ENCODE measurements at places on chromosomes 12 and 14.

GRCh38 chr12:114955414-114956014, 271.5 kb upstream of the TBX3 start:
- no peak for DNase-seq

DNA sequence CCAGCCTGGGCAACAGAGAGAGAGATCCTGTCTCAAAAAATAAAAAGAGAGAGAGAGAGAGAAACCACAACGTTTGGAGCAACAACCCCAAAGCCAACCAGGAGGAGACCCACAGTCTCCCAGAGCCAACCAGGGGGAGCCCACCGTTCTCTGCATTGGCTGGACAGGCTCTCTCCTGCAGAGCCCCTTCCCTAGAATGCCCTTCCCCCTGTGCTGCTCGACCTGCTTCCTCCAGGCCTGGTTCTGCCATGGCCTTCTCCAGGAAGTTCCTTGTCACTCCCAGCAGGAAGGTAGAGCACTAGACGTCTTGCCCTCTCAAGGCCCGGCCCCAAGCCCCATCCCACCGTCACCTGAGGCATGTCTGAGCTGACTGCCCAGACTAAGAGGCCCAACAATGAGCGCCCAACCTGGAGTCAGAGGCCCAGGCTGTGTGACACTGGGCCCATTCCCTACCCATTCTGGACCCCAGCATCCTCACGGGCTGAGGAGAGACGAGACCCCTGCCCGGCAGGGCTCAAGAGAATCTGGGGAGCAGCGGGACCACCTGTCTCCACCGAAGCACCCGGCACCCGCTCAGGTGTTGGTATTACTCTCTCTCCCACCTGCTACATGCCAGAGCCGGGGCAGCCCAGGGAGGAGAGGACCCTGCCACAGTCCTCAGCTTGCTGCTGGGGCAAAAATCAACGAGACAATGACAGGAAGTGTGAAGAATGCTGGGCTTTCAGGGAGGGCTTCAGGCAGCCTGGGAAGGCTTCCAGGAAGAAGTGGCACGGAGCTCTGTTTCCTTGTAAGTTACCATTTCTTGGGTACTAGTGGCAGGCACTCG, 61.2 kb downstream of the DIO3 start:
- no peak for DNase-seq

GRCh38 chr12:97960741-97961608, 498.4 kb downstream of the RMST start:
- no peak for DNase-seq

DNA sequence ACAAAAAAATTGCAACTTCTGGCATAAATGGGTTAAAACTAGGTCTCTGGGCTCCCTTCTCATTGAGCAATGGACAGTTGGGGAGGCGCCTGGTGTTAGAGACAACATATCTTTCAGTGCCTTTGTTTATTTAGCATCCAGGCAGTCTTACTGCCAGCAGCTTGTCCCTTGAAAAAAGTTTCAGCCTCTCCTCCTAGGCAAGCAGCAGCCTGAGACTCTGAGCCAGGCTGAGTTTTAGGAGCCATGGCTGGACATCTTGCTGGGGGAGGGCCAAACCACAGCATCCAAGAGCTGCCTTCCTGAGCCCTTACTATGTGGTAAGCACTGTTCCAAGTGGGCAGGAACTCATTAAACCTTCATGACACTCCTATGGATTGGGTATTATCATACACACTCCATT, 10.1 kb upstream of the JDP2 start:
- no peak for DNase-seq

- DNase-seq, result no peak
Observed at GRCh38 chr12:11553871-11554533, 95.5 kb upstream of the ETV6 start.

DNA sequence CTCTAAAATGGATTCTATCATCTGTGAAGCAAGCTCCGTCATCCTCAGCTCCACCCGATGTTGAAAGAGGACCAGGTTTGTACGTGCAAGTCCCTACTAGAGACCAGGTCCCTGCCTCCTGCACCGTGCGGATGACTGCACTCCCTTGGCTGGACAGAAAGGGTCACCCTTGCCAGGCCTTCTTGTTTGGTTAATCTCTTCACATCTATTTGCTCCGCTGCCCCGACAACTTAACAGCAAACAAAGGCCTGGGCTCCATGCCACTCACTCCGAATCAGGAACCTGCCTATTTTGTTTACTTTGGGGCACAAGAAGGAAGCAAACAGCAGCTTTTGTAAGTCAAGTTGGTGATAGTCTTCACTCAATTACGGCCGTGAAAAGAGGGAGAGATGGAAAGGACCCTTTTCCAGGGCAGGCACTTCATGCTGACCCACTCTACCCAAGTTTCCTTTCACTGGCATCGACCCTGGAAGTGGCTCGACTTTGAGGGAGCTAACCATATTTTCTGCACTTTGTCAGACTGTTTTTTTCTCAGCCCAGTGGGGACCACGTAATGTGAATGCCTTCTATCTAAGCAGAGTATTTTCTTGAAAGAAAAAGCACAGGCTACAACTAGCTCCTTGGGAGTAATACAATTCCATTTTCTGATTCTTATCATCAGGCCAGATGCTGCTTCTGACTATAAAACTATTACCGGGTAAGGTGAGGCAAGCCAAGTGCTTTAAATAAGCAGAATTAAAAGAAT, 202.6 kb downstream of the FOXN3 start:
- no peak for DNase-seq

DNA sequence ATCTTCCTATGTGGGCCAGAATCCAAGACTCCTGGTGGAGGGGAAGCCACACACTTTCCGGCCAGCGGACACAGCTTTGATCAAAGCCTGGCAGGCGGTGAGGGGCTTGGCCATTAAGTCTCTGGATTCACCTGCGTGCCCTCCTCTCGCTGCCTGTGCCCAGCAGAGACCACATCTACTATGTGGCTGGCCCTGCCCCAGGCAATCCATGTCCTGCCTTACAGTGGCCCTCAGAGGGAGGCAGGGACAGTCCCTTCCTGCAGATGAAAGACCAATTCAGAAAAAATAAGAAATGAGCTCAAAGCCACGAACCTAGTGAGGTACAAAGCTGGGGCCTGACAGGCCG, 82.7 kb upstream of the GPR68 start:
- no peak for DNase-seq

DNA sequence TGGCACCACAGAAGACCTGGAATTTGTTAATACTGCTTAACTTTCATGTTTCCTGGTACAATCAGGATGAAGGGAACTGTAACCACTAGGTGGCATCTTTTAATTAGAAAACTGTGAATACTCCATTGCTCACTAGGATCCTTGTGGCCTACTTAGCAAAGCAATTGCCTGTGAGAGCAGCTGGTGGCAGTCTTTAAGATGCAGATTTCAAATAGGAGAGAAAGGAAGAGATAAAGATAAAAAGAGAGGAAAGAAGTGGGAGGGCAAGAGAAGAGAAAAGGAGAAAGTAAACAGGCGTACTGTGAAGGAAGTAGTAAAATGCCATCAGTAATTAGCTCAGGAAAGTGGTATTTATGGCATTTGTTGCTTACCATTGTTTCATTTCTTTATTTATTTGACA, 114.5 kb downstream of the RAD51B start:
- no peak for DNase-seq

GRCh38 chr14:59422069-59422881, 42.9 kb downstream of the GPR135 start:
- no peak for DNase-seq

- no peak for DNase-seq
Observed at GRCh38 chr14:80223696-80224465, 12.6 kb upstream of the DIO2 start.

- DNase-seq, result no peak
Observed at GRCh38 chr14:84622357-84622756, 907.6 kb upstream of the FLRT2 start.

DNA sequence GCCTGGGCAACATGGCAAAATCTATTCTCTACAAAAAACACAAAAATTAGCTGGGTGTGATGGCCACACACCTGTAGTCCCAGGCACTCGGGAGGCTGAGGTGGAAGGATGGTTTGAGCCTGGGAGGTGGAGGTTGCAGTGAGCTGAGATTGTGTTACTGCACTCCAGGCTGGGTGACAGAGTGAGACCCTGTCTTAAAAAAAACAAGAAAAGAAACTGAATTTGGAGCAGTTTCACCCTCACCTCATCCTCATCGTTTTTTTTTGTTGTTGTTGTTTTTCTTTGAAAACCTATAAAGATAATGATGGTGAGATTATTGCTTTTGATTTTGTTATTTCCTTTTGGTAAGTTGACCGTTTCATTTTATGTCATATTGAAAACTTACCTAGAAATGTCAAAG, 60.7 kb downstream of the SLC38A6 start:
- DNase-seq, result no peak

GRCh38 chr14:86712727-86713126, 1182.8 kb downstream of the FLRT2 start:
- DNase-seq, result no peak

DNA sequence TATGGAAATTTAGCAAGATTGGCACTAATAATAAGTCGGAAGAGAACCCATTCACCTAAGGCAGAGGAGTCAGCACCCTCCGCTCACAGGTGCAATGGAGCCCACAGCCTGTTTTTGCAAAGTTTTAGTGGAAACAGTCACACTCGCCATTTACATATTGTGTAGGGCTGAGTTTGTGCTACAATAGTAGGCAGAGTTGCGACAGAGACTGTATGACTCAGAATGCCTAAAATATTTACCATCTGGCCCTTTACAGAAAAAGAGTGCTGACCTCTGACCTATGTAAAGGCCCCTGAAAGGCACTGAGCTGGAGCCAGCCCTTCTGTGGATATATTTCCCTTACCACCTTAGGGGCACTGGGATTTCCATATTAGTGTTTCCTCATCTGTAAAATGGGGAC, 79.0 kb downstream of the PRIMA1 start:
- DNase-seq, result no peak

GRCh38 chr14:105531894-105532623, 5.7 kb downstream of the TMEM121 start:
- DNase-seq, result no peak

- no peak for DNase-seq
Observed at GRCh38 chr14:72634691-72635616, 258.9 kb downstream of the DPF3 start.

DNA sequence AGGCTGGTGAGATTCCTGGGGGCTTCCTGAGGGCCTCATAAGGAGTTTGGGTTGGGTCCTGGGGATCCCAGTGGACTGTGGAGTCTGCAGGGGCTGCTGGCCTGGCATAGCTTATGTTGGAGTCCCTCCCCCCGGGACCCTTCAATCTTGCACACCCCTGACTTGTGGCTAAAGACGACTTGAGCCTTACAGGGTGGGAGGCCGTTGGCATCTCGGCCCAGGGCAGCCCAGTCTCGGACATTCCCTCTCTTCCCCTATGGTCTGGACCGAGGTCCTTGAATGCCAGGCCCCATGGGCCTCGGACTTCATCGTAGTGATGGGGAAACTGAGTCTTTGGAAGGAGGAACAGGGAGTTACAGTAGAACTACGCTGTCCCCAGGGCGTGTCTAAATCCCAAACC, 12.5 kb downstream of the RTL1 start:
- DNase-seq, result no peak

- no peak for DNase-seq
Observed at GRCh38 chr12:128091951-128092382, 175.0 kb upstream of the TMEM132C start.

DNA sequence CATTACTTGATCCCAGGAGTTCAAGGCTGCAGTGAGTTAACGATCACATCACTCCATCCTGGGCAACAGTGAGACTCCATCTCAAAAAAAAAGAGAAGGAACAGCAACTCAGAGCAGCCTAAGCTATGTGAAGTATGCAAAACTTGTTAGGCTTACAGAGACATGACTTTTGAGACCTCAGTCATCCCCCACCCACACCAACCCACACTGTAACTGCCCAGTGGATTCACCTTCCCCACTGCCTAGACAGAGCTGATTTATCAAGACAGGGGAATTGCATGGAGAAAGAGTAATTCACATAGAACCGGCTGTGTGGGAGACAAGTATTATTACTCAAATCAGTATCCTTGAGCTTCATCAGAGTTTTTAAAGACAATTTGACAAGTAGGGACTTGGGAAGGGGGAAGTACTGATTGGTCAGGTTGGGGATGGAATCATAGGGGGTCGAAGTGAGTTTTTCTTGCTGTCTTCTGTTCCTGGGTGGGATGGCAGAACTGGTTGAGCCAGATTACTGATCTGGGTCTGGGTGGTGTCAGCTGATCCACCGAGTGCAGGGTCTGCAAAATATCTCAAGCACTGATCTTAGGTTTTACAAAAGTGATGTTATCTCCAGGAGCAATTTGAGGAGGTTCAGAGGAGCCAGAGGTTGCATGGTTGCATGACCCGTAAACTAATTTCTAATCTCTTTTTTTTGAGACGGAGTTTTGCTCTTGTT, 6.2 kb upstream of the WDR89 start:
- DNase-seq, result no peak

- no peak for DNase-seq
Observed at GRCh38 chr14:96851694-96852381, 54.7 kb downstream of the VRK1 start.

- no peak for DNase-seq
Observed at GRCh38 chr12:102962532-102962931, 5.1 kb downstream of the ASCL1 start.

- DNase-seq, result no peak
Observed at GRCh38 chr12:65126482-65126881, 5.4 kb upstream of the WIF1 start.

DNA sequence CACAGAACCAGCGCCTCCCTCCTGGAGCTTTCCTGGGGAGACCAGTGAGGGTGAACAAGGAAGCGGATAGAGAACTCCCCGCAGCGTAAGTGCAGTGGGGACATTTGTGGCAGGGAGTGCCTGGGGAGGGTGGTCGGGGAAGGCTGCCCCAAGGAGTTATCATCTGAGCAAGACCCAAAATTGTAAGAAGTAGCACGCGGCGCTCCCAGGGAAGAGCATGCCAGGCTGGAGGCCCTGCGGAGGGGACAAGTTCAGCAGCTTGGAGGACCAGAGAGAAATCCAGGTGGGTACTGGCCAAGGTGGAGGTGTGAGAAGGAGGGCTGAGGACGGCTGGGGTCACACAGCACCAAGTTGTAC, 46.2 kb upstream of the RIMBP2 start:
- no peak for DNase-seq

GRCh38 chr14:59629444-59630287, 53.1 kb upstream of the CCDC175 start:
- DNase-seq, result no peak

GRCh38 chr12:85866986-85867776, 6.9 kb upstream of the NTS start:
- DNase-seq, result no peak

- no peak for DNase-seq
Observed at GRCh38 chr12:4584281-4584680, 22.3 kb downstream of the DYRK4 start.

DNA sequence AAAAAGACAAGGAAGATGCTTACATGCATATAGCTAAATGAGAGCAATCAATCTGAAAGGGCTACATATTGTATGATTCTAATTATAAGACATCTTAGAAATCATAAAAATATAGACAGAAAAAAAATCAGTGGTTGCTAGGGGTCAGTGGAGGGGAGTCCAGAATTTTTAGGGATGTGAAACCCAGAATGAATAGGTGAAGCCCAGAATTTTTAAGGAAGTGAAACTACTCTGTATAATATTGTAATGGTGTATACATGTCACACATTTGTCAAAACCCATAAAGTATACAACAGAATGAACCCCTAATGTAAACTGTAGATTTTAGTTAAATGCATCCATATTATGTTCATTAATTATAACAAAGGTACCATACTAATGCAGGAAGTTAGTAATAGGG, 713.2 kb downstream of the FLRT2 start:
- DNase-seq, result no peak

Measured in coronary artery (tissue), 2 donors.